ENCODE measurements at places on chromosomes 1 and 21.

DNA sequence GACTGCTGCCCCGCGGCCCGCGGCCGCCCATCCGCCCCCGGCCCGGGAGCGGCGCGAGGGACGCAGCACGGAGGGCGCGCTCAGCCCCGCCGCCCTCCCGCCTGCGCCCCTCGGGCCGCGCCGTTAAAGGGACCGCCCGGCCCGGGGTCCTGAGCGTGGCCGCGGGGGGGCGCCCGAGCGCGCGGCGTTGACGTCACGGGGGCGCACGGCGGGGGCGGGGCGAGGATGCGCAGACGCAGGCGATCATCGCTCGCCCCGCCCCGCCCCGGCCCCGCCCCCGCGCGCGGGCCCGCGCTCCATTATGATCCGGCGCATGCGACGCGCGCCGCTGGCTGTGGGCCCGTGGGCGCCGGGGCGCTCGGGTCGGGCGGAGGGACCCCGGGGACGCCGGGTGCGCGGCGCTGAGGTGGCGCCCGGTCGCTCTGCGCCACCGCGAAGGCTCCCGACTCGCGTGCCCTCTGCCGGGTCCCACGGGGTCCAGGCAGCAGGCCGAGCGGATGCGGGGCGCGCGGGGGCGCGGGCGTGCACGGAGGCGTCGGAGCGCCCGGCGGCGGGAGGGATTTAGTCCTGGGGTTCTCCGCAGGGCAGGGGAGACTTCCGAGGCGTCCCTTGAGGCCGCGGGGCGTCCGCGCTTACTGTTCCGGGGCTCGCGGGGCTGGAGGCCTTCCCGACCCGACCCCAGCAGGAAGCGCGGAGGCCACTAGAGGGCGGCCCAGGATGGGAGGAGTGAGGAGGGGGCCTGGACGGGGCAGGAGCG lies at the start of gene DVL1:
Gene DVL1 (minus strand): TSS at position 163 of the 757 bp plus-strand sequence. CDS start 353 bp downstream, outside the sequence.
- peak; percentile 88 for DNase-seq

- DNase-seq = no peak
Observed at GRCh38 chr1:230867101-230867902, 1.0 kb downstream of the C1orf198 start.

- no peak for DNase-seq
Observed at GRCh38 chr1:7863756-7864328, 11.0 kb upstream of the UTS2 start.

DNA sequence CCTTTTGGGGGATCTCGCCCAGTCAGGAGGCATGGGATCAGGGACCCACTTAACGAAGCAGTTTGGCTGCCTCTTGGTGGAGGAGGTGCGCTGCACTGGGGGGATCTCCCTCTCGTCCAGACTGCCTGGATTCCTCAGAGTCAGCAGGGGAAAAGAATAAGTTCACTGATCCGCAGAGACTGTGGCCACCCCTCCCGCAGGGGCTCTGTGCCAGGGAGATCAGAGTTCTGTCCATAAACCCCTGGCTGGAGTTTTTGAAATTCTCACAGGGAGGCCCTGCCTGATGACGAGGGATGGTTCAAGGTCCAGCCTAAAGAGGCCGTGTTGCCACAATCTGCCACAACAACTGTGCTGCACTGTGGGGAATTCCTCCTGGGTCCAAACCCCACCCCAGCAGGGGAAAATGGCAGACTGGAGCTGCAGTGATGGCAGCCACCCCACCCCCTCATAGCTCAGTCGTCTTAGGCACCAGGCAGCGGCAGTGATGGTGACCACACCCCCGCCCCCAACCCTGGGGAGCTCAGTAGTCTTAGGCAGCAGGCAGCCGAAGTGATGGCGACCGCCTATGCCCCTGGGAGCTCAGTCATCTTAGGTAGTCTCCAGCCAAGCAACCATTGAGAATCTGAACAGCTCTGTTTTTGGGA lies 273.8 kb upstream of the USP25 start:
- no peak for DNase-seq

DNA sequence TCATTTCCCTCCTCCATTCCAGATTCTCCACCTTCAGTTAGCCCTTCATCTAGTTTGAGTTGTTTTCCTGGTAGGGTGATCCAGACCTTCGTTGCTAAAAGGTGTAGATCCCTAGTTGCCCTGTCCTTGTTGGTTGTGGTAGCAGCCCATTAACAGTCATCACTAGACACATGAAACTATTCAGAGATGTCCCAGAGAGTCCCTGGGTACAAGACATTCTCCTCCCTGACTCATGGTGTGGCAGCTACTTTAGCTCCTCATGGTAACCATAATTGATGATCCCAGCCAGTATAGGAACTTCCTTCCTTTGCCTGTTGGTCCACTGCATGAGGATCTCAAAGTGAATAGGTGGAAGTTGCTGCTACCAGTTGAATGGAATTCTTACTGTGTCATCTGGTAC lies 6.0 kb upstream of the SH2D2A start:
- DNase-seq = no peak

DNA sequence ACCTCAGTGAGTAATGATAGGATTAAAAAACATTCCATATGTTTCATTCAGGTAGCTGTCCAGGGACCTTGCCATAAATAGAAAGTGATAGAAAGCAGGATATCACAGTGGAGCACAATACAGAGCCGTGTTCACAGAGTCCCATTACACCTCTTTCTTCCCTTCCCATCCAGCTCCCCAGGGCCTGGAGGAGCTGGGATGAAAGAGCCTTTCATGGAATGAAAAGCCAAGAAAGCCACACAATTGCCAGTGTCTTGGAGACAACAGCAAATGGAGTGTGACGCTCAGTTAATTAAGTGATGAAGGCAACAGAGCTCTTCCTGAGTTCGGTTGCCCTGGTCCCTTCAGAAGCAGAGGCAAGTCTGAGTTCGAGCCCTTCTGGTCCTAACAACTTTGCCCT lies 387.3 kb upstream of the PLXNA2 start:
- DNase-seq = no peak

- no peak for DNase-seq
Observed at GRCh38 chr1:165915480-165915879, 88.1 kb downstream of the UCK2 start.

GRCh38 chr1:212680680-212681389 lies 18.8 kb downstream of the BATF3 start:
- no peak for DNase-seq

DNA sequence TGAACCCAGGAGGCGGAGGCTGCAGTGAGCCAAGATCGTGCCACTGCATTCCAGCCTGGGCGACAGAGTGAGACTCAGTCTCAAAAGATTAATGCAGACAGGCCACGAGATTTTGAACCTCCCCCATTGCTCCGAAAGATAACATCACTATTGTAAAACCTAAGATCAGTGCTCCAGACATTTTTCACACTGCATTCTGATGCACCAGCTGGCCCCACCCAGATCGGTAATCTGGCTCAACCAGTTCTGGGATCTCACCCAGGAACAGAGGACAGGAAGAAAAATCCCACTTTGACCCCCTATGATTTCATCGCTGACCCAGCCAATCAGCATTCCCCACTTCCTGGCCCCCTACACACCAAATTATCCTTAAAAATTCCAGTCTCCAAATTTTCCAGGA lies 10.7 kb upstream of the CSRP1 start:
- DNase-seq = no peak

- DNase-seq = no peak
Observed at GRCh38 chr21:45640888-45641479, 2.5 kb upstream of the PCBP3 start.

- DNase-seq = no peak
Observed at GRCh38 chr1:30061292-30062220, 661.8 kb downstream of the MATN1 start.

- no peak for DNase-seq
Observed at GRCh38 chr1:23878668-23879067, 10.6 kb upstream of the FUCA1 start.

DNA sequence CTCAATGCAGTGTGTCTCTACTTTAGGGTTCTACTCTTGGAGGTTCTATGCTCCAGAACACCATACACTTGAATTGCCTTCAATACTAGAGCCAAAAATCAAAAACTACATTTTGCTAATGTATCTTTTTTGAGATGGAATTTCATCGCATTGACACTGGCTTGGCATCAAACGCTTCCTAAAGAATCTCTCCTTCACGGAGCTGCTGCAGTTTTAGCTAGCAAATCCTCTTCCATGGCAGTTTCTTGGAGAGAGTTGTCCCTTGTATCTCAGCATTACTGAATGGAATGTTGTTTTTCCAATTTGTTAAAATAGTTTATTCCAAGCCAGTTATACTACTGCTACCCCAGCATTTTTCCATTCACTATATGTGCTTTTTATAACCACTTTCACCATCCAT lies 17.7 kb downstream of the SDCCAG8 start:
- no peak for DNase-seq

DNA sequence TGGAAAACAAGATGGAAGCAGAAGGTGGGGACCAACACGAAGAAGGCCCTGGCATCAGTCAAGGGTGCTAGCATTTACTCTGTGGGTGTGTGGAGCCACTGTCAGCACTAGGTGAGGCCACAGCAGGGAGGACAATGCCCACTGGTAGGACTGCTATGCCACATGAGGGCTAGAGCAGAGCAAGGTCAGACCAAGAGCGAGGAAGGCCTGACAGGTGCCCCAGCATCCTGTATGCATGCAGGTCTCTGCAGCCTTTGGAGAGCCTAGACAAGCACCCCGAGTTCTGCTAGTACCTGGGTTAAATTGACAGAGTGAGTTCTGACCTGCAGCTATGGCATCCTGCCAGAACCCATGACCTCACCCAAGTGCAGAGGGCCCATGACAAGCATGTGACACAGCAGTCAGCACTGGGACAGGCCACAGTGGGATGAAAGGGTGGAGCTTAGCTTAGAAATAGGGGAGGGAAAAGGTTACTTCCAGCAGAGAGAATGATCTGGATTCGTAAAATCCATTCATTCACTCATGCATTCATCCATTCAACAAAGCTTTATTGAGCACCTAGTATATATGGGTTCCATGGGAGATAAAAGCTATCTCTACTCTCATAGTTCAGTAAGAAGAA lies 9.0 kb upstream of the CSF1 start:
- no peak for DNase-seq

DNA sequence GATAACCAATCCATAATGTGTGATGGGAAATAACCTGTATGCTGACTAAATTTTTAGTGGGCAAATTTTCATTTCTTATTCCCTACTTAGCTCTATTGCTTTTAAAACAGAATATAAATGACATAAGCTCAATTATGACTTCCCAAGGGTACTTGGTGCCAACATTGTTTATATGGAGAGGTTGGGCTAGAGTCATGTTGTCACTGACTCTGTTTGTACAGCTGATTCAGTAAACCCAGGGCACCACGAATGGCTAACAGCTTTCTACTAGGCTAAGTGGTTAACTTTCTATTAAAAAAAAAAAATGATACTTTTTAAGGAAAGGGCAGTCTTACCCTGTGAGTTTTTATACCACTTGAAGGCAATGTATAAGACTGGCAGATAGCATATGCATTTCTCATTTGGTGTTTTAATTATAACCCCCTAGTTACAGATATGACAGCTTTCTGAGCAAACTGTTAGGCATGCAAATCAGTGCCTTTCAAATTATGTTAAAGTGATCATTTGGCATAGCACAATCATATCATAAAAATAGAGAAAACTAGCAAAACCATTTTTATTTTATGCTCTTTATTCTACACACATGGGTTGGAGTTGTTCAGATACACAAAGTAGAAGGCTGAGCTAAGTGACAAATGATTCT lies 147.1 kb downstream of the DNM3 start:
- DNase-seq = no peak

DNA sequence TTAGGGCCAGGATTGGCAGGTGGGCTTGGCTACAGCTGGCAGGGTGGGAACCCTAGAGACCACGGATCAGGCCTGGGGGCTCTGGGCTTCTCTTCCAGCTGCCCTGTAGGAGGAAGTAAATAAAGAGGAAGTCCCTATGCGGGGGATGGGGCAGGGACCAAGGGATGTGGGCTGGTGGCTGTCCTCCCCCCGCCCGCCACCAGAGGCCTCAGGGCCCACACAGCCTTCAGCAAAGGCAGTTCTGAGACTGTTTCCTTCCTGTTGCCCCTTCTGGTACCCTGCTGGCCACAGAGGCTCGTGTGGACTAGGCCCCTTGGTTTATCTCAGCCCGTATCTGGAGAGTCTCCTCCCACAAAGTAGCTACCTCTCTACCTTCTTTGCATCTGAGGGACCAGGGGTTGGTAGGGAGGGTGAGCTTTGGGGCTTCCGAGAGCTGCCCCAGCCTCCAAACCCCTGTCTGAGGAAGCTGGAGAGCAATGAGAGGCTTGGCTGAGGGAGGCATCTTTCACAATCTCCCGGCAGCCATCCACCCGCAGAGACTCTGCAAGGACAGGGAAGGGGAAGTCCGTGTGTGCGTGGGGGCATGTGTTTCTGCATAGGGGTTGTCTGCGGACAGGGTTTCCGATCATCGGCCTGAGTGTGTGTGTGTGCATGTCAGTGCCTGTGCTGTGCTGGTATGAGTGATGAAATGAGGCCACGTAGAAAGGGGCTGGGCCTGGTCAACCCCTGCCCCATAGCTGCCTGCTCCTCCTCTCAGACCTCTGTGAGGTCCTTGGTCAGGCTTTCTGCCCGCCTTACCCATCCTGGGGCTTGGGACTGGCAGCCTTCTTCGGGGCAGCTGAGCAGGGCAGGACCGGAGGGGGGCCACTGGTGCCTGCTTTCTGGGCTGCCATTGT lies 12.5 kb downstream of the RPS6KA1 start:
- DNase-seq = peak; percentile 88

GRCh38 chr21:24514081-24514733 lies 1093.1 kb downstream of the MRPL39 start:
- no peak for DNase-seq

DNA sequence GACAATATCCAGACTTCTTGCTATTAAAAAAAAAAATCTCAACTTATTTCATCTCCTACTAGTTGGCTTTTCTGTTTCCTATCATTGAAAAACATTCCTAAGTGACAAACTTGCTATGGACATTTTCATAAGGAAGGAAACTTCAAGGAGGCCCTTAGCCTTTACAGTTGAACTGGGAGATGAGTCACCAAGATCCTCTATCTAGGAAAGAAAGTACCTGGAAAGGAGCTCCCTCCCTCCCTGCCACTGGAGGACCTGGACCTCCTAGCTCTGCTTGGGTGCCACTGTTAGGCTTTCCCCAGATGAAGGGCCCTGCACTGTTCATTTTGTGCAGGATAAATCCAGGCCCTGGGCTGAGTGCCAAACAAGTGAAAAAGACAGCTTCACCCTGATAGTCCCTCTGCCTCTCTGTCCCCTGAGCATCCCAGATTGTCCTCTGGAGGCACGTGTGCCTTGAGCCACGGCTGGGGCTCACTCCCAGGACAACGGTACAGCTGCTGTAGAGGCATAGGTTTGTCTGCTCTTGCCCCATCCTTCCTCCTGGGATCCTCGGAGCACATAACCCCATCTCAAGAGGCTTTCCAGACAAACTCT lies 40.2 kb upstream of the SOX13 start:
- DNase-seq = no peak

- DNase-seq = peak; percentile 75
Observed at GRCh38 chr1:46527474-46528296, 23.8 kb downstream of the KNCN start.

DNA sequence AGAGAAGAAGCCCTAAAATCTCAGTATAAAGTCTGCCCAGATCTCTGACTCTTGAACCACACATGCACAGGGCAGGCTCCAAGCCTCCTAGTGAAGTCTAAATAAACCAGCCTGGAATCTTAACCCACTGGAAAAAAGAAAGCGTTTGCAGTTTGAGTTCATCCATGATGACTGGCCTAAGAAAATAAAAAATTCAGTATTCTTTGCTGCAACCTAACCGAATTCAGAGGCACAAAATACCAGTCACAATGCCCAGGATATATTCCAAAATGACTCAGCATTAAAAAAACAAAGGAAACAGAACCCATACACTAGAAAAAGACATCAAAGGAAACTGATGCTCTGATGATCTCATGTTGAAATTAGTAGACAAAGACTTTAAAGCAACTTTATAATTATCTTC lies 269.2 kb downstream of the SDCCAG8 start:
- no peak for DNase-seq

GRCh38 chr21:35147439-35147838 lies 98.3 kb upstream of the RUNX1 start:
- DNase-seq = no peak
